ENCODE measurements at places on chromosomes 5 and 9.

- no peak for DNase-seq
These were observed 9.9 kb downstream of the PLK2 start for GRCh38 chr5:58450018-58450417.

DNA sequence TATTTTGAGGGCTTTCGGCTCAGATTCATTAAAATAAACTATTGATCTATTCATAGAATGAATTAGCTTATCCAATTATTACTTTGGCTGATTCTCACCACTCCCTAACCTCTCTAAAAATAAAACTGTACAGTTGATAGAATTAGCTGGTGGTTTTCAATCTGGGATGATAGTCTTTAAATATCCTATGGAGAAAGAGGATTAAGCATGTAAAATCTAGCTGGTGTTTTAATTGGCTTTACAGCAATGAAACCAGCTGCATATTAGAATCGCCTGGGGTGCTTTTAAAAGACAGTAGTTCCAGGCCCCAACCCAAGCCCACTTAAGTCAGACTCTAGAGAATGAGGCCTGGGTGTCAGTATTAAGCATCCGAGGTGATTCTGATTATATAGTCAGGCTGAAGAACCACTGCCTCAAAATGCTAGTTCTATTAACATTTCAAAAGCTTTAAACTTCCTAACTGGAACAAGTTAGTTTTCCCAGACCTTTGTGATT is 95.1 kb downstream of the MAP1B start:
- DNase-seq: no peak

GRCh38 chr5:78661691-78662090 is 13.1 kb upstream of the LHFPL2 start:
- DNase-seq: no peak

- no peak for DNase-seq
These were observed 368.2 kb downstream of the PDE4D start for GRCh38 chr5:59525311-59525710.

- no peak for DNase-seq
These were observed 128.5 kb upstream of the VLDLR start for GRCh38 chr9:2493109-2493508.

GRCh38 chr9:113221800-113222481 is 597 bp downstream of the SLC31A1 start:
- peak; percentile 40 for DNase-seq

DNA sequence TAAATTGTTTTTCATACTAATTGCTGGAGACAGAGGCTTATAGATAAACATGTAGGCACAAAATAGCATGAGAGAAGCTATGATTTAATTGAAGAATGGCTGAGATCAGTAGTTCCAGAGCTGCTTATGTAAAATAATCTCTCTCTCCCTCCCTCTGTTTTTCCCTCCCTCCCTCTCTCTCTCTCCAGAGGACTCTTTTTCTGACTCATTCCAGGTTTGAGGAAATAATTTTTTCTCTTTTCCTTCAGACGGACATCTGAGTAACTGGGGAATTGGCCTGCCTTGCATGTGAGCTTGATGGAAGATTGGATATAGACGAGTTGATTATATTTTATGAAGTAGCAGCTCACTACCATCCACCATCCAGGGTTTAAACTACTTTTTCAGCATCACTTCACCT is 35.5 kb downstream of the KCTD16 start:
- no peak for DNase-seq

DNA sequence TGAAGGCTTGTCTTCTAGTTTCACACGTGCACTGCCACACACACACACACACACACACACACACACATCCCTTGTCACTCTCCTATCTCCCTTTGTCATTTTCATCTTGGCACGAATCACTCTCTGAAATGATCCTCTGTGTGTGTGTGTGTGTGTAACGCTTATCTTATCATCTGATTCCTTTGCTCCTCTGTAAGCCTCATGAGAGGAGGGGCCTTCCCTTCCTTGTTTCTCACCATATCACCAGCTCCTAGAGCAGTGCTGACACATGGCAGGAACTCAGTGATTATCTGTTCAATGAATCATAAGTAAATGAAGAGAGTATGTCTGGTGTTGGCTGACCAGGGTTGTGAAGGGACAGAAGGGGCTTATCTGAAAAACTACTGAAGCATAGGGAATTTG is 53.3 kb downstream of the PDE4D start:
- no peak for DNase-seq

GRCh38 chr5:178213748-178214151 is 9.4 kb downstream of the HNRNPAB start:
- no peak for DNase-seq

GRCh38 chr5:14914623-14915260 is 43.2 kb upstream of the ANKH start:
- DNase-seq: no peak

GRCh38 chr5:153523211-153523610 is 32.7 kb downstream of the GRIA1 start:
- DNase-seq: no peak

DNA sequence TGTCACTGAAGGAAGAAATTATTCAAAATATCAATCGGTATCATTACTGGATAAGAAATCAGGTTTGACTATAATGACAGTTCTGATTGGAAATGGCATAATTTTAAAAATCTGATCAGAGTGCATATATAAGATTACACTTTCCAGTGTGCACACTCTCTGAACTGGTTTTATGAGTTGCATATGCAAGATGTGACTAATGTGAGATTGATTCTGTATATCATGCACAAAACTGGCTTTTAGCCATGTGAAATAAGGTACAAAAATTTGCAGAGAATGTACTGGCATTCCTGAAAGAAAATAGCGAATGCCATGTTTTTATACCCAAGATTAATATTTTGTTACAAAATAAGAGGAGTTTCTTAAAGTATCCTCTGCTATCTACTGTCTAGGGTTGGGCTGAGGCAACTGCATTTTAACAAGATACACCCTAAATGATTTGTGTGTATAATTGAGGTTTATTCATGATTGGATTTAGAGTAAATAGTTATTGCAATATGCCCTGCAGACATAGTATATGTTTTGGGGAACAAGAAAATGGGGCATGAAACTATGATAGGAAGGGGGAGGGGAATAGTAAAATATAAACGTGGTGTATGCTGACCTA is 70.7 kb downstream of the LNPEP start:
- DNase-seq: no peak

DNA sequence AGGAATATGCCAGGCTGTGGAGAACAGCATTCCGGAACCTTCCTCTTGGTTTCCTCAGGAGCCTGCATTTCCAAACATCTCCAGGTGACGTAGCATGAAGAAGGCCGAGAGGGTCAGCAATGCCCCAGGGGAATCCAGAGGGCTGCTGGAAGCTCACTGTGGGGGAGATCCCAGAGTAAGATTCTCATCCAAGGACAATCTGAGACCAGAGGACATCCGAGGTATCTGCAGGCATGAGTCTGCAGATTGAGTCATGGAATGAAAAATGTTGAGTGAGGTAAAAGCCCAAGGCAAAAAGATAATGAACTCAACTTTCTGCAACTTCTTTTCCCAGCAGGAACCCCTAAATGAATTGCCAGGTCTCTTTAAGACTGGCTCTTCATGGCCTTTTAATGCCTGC is 73.5 kb downstream of the KIF4B start:
- no peak for DNase-seq

DNA sequence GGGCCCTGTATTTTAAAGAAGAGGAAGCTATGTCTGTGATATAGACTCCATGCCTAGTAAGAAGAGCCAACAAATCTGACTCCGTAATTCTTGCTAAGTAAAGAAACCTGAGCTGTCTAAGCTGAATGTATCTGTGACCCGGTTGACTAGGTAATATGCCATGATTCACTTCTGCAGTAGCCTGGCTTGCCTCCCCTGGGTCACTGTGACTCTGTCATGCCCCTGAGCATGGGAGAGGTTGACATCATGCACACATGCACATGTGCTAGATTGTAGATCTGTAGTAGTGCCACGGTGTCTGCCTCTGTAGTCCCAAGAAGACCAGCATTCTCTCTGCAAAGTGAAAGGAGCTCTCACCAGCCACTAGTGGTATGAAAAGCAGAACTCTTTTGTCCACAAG is 9.1 kb downstream of the SLC22A5 start:
- DNase-seq: no peak

- no peak for DNase-seq
These were observed 103.1 kb downstream of the BNC2 start for GRCh38 chr9:16767366-16767765.

GRCh38 chr9:136903041-136903554 is 16.8 kb downstream of the TRAF2 start:
- DNase-seq: no peak

- no peak for DNase-seq
These were observed 15.9 kb downstream of the ABHD17B start for GRCh38 chr9:71895117-71895516.

DNA sequence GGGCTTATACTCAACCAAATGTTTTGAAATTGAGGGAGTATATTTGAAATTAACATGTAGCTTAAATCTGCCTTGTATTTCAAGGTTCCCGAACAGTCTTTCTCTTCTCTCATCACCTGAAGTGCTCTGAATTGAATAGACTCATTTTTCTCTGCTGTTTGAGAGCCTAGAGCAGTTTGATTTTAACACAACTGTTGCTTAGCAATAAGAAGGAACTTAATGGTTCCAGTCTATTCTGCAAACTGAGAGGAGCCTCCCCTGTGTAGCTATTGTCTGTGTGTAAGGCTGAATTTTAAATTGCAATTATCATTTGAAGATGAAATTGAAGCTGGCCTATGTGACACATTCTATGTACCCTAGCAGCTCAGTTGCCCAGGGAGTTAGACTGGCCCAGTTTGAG is 87.1 kb upstream of the CKMT2 start:
- no peak for DNase-seq

Data from hematopoietic multipotent progenitor cell treated with erythropoietin and hydrocortisone succinate and interleukin-3 and kit ligand, for 15 days (in vitro differentiated cells).